ENCODE measurements at places on chromosomes 2 and 18.

- peak; percentile 40 for DNase-seq
Observed at GRCh38 chr2:109563288-109563687, 50.5 kb downstream of the SEPTIN10 start.

DNA sequence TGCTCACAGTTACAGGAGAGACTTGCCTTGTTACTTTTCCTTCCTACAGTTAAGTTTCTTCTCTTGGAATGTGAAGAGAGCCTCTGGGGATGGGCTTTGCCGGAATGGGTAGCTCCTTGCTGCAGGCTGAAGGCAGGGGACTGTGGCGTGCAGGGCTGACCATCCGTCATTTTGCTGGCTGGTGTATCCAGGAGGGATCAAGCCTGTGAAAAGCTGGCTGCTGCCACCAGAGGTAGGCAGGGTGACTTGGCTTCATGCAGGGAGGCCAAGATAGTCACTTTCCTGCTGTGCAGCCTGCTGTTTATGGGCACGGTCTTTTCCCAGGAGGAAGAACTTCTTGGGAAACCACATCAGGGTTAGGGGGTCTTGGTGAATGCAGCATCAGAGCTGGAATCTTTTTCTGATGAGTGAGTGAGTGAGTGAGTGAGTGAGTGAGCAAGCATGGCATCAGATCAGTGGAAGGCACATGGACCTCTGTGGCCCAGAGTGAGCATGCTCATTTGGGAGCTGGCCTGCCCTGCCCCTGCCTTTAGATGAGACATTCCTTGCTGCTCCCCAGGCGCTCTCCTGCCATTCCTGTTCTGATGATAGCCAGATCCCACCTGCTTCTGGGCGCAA, 33.0 kb downstream of the FHOD3 start:
- peak; percentile 43 for DNase-seq

GRCh38 chr2:210445116-210445707, 31.3 kb downstream of the LANCL1 start:
- DNase-seq, result peak; percentile 56

DNA sequence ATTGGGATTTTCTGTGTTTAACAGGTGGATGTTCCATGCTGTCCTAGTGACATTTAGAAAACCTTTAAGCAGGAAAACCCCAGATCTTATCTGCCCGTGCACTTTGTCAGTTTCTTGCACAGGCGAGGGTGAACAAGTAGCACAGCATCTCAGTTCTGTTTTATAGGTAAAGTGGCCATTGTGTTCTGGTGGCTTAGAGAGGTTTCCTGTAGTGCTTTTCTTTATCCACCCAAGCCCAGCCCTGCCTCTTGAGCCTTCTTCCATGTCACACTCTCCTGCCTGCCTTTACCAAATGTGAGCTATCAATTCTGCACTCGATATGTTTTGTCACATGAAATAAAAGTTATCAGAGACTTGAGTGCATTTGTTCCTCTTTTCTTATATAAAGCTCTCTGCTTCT, 135.3 kb upstream of the NOSTRIN start:
- DNase-seq, result no peak

DNA sequence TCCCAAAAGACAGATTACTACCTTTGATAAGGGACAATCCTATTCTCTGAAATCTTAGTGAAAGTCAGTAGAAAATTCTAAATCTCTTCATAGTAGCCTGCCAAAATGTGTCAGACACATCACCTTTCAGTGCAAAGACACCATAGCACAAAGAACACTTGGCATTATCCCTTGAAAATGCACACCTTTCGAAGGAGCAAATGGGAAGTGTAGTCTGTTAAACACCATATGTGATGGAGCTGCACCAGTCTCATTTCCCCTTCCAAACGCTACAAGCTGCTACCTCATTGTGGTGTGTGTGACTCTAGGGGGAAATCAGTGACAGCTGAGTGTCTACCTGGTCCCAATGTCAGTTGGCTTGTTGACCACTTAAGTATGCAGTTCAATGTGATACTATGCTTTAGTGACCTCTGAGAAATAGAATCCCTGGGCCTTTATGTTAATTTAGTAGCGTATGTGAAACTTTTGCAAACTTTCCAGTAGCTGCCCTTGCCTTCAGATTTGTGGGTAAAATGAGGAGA, 551.7 kb downstream of the ARHGAP15 start:
- no peak for DNase-seq

DNA sequence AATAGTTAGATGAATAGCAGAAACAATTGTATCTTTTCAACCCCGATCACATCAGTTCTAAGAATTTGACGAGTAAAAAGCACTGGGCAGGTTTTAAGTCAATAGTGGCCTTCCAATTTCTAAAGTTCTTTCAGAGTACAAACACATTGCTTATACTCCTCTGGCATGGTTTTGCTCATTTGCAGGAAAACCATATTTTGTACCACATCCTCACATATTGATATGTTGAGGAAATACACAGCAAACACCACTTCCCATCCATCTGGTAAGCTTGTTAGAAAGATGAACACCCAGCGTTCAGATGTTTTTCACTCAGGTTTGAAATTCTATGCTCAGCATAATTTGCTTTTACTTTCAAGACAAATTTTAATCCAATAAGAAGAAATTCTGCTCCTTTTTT, 344.6 kb upstream of the ACVR2A start:
- no peak for DNase-seq

GRCh38 chr2:136395582-136395981, 277.6 kb upstream of the CXCR4 start:
- DNase-seq, result no peak

Measured in GM23248 (cell line).